ENCODE measurements at places on chromosomes 12 and 14.

- no peak for DNase-seq
Observed at GRCh38 chr12:68832504-68832867, 24.5 kb downstream of the MDM2 start.

- DNase-seq, result no peak
Observed at GRCh38 chr12:54734196-54734950, 86.2 kb upstream of the DCD start.

GRCh38 chr14:79332504-79333197 lies 878.7 kb downstream of the DIO2 start:
- no peak for DNase-seq

DNA sequence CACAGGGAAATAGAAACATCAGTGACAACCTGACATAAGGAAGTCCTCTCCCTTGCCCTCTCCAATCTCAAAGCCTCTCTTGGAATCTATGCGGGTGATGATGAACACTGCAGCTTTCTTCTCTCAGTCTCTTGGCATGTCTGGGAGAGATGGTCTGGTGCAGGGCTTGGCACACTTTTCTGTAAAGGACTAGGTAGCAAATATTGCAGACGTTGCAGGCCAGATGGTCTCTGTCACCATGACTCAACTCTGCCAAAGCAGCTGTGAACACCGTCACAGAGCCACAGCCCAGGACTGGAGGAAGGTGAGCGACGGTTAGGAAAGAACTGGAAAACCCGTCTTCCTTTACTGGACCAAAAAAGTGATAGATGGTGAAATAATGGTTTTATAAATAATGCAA lies 591.0 kb upstream of the TMEM132C start:
- DNase-seq, result no peak

All from H9 (cell line).